ENCODE measurements at places on chromosomes 7 and 10. TPM values are rescaled to one million over a fixed set of nuclear protein-coding genes. Genes with fewer than 3 reads are reported as not detected.

COG5 gene
- total RNA-seq, result 28.8 TPM

ITGB8 gene
- total RNA-seq, result 47.1 TPM

GSTO2 gene
- 2.0 TPM for total RNA-seq

TBX20 gene
- total RNA-seq, result 4.6 TPM

CALY gene
- not detected for total RNA-seq

CHAT gene
- not detected for total RNA-seq

VWA2 gene
- not detected for total RNA-seq

SERPINE1 gene
- total RNA-seq, result 240 TPM

CHST12 gene
- 2.6 TPM for total RNA-seq

PVRIG gene
- not detected for total RNA-seq

RNF32 gene
- total RNA-seq, result 1.1 TPM

PITX3 gene
- 0.18 TPM for total RNA-seq

ABCB4 gene
- total RNA-seq, result 3.4 TPM

RET gene
- total RNA-seq, result 0.28 TPM

WEE2 gene
- total RNA-seq, result not detected

PAX4 gene
- total RNA-seq, result not detected

FXYD4 gene
- total RNA-seq, result not detected

CAV2 gene
- 47.8 TPM for total RNA-seq

NUTM2E gene
- total RNA-seq, result under 0.01 TPM

TAS2R4 gene
- total RNA-seq, result 0.92 TPM

NPY4R2 gene
- total RNA-seq, result 0.28 TPM

ZPBP gene
- not detected for total RNA-seq

RSPH10B gene
- total RNA-seq, result 0.09 TPM

TMED4 gene
- total RNA-seq, result 108 TPM

DPCD gene
- 61.8 TPM for total RNA-seq

SNX10 gene
- 0.37 TPM for total RNA-seq

NEURL1 gene
- total RNA-seq, result 1.6 TPM

MEOX2 gene
- 0.37 TPM for total RNA-seq

C10orf90 gene
- under 0.01 TPM for total RNA-seq

C10orf95 gene
- not detected for total RNA-seq

ANKRD61 gene
- total RNA-seq, result not detected

CALHM1 gene
- total RNA-seq, result not detected

GPR37 gene
- 3.8 TPM for total RNA-seq

FBXO24 gene
- 0.28 TPM for total RNA-seq

IDI2 gene
- total RNA-seq, result not detected

ADRB1 gene
- not detected for total RNA-seq

HTRA1 gene
- 218 TPM for total RNA-seq

MUC12 gene
- total RNA-seq, result 0.92 TPM

ADCYAP1R1 gene
- total RNA-seq, result not detected
